ENCODE measurements at places on chromosomes 6 and 20.

DNA sequence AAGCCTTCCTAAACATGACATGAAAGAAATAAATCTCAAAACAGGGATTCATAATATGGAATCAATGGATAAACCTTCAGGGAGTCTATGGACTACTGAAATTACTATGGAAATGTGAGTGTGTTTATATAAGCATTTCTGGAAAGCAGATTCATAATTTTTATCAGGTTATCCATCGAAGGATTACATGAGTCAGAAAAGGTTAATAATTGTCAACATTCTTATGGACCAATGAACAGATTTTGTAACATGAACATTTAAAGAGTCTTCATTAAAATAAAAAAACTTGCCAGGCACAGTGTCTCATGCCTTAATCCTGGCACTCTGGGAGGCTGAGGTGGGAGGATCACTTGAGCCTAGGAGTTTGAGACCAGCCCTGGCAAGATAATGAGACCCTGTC lies 84.8 kb downstream of the AHI1 start:
- DNase-seq: no peak

- no peak for DNase-seq
These were observed 92.6 kb upstream of the PREP start for GRCh38 chr6:105495515-105495914.

- no peak for DNase-seq
These were observed 22.8 kb downstream of the PANK2 start for GRCh38 chr20:3911956-3912355.

GRCh38 chr6:130912434-130912833 lies 85.2 kb downstream of the SMLR1 start:
- DNase-seq: no peak

GRCh38 chr6:1662534-1662933 lies 52.8 kb downstream of the FOXC1 start:
- DNase-seq: no peak

DNA sequence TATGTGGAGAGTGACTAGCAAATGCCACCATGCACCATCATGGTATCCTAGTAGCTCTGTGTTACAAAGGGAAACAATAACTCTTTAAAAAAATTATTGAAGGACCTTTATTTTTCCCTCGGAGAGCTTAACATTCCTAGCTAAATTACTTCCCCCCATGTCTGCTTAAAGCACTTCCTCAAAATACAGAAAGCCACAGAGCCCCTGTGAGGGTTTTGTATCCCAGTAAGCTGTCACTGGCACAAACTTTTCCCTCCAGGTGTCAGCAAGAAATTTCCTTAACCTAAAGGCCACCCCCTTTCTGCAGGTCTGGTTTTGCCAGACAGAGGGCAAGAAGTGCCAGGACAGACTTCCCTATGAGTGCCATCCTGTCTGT lies 340.0 kb upstream of the PRDM1 start:
- DNase-seq: no peak

GRCh38 chr6:110033749-110034666 lies 55.9 kb downstream of the GPR6 start:
- DNase-seq: no peak

- DNase-seq: no peak
These were observed 226.1 kb upstream of the RREB1 start for GRCh38 chr6:6881438-6882225.

Measured in stimulated activated naive CD4-positive, alpha-beta T cell (primary cell).